NCI-H2227 treated with DMSO at 0.1 percent for 48 hours (cell line): ENCODE measurements at places on chromosomes 4 and X.

DNA sequence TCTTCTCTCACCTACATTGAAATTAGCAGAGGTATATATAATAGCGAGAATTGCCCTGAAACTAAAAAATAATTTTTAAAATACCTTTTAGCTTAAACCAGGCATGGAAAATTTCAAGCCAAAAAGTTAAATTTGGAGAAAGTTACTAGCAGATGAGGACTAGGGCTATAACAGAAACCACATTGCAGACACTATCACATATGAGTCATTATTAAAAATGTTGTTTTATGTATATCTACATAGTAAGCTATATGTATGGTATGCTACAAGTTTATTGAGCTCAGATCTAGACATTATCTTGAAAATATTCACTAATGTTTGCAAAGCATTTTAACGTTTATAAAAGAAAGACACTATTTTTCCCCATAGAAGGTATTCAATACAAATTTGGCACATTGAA is 147.8 kb downstream of the PAPSS1 start:
- no peak for DNase-seq

DNA sequence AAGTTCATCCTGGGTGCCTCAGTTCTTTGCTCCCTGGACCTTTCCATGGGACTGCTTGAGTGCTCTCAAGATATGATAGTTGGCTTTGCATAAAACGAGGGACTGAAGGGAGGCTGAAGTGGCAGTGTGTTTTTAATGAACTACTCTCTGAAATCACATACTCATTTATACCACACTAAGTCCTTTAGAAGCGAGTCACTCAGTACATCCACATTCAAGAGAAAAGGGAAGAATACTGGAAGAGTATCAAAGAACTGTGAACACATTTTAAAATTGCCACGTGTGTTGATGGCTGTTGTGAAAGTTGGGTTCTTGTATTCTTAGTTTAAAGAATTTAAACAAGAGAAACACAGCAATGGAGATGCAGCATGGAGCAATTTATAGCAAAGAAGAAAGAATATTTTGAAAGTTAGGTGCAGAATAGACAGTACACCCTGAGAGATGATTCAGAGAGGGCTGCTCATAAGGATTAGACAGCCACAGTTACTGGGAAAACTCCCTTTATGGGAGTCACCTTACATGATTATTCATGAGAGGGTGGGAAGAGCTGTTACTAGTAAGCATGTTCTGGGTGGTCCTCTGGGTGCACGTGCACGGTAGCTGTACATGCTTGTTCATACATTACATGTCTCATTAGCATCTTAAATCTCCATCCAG is 380.7 kb downstream of the ADGRL3 start:
- no peak for DNase-seq

- no peak for DNase-seq
Observed at GRCh38 chr4:110867981-110868720, 245.3 kb upstream of the PITX2 start.

DNA sequence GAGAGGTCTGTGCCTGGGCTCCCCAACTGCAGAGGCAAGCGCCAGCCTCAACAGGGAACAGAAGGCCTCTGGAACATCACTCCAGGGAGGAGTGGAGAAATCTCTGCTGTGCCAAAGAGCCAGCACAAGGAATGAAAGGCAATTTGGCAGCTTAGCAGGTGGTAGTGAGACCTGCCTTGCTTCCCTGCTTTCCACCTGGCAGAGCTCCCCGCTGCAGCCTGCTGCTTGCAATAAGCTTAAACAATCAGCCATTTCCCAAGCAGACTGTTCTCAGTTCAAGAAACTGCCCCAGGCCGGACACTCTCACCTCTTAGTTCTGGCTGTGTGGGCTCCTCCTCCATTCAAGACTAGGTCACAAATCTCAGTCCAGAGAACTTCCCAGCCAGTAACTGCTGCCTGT is 370.6 kb downstream of the MAGEB5 start:
- no peak for DNase-seq

GRCh38 chr4:8269535-8270417 is at the start of gene HTRA3:
TSS of gene HTRA3 (plus strand) at chr4:8269754. CDS start at chr4:8269969, 215 bp downstream.
- DNase-seq, result peak; percentile 1

DNA sequence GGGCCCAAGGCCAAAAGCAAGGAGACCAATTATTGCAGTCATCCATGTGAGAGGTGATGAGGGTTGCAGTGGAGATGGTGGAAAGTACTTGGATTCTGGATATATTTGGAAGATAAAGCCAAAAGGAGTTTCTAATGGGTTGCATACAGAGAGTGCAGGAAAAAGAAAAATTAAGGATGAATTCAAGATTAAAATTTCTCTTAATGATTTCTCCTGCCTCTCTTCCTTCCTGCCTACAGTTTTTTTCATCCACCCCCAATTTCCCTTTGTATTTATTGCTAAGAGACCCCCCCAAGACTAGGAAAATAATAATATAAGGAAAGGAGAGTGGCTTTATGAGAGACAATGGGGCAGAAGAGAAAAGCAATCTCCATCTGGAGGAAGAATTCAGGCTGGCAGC is 8.6 kb upstream of the FGF5 start:
- DNase-seq, result no peak

DNA sequence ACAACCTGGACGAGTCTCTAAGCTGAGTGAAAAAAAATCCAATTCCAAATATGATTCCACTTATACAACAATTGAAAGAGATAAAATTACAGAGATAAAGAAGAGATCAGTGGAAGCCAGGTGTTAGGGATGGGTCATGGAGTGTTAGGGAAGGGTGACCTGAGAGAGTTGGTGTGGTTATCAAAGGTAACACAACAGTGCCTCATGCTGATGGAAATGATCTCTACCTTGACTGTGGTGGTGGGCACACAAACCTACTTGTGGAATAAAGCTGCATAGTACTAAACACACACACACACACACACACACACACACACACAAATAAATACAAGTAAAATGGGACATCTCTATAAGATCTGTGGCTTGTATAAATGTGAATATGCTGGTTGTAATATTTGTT is 26.0 kb downstream of the BEND2 start:
- no peak for DNase-seq

DNA sequence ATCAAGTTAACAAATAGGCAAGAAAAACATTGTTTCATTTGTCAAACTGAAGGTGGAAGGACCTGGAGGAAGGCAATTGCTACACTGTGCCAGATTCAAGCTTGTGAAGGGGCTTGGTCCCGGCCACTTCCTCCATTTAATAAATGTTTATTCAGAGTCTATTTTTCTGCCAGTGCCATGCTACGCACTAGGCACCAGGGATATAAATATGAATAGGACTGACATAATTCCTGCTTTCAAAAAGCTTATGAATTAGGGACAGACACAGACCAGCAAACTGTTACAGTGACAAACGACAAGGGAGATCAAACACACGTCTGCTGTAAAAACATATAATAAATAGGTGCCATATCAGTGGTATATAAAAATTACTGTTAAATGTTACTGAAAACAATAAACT is 571 bp downstream of the TLR6 start:
- no peak for DNase-seq

DNA sequence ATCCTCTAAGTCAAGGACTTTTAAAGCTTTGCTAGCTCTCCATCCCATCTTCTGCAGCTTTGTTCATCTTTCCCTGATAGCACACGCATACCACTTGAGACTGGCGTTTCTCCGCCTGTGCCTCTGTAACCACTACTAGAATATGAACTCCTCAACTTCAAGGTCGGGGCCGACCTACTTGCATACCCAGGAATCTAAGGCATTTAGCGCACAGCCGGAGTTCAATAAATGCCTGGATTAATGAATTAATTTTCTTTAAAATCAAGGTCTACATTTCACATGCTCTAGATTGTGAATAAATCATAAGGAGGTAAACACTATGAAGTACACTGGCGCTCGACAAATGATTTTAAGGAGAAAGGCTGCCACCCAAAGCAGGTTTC is 89.3 kb downstream of the HNRNPD start:
- peak; percentile 40 for DNase-seq

DNA sequence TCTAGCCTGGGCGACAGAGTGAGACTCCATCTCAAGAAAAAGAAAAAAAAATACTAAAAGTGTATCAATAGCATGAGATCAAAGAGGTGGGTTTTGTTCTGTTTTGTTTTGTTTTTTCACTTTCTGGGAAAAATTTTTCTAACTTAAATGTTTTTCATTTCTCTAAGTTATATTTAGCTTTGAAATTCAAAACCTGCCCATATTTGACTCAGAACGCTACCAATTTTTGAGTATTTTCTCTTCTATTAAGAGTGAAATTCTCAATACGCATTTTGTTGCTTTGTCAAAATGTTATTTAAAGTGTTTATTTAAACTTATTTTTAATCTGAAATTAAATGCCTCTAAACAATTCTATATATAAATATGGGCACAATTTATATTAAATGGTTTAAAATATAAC is 39.6 kb downstream of the GSTCD start:
- DNase-seq, result no peak

- peak; percentile 28 for DNase-seq
Observed at GRCh38 chr4:152161676-152162330, 374.1 kb downstream of the FBXW7 start.

DNA sequence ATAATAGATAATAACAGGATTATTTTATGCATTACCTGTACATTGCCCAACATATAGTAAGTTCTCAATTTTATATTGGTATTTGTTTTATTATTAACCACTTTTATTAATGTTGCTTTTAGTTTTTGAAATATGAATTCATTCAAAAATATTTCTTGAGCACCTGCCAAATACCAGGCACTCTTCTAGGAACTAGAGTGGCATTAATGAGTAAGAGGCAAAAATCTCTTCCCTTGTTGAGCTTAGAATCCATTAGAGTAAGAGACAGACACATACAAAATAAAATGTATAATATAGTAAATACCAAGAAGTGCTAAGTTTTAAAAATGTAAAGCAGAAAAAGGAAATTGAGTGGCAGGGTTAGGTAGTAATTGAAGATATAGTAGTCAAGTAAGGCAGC is 45.8 kb downstream of the TET2 start:
- no peak for DNase-seq

GRCh38 chr4:55851885-55852284 is 1.6 kb upstream of the EXOC1 start:
- no peak for DNase-seq

DNA sequence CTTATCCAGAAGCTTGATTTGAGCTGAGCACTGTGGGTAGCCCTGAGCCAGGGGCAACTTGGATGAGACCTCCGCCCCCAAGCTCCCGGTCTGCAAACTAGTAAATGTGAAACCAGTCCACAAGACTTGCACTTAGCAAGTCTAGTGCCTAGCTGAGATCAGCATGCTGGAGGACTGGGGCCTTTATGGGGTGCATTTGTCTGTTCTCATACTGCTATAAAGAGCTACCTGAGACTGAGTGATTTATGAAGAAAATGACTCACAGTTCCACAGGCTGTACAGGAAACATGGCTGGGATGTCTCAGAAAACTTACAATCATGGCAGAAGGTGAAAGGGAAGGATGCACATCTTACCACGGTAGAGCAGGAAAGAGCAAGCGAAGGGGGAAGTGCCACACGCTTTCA is 42.1 kb upstream of the HOPX start:
- no peak for DNase-seq

DNA sequence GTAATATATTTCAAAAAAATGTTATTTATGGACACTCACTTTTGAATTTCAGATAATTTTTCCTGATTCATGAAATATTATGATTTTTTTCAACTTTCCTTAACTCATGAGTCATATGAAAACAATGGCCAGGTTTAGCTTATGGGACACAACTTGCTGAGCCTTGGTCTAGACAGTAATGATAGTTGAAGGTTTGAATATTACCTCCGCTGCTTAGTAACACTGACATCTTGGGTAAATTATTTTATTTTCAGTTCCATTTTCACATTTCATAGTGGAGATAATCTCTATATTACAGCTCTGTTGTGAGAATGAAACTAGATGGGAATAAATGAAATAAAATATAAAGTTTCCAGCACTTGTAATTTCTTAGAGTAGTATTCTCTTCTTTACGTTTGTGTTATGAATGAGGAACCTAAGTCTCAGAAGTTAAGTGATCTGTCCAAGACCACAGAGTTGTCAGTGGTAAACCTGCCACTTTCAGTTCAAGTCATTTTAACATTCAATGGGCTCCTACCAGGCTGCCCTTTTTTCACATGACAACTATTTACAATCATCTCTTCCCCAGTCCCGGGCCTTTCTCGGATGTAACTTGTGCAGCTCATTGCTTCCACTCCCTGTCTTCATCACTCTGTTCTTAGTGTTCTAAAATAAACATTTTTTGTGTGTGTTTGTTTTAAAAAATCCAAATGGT is 46.8 kb upstream of the GC start:
- no peak for DNase-seq

- DNase-seq, result no peak
Observed at GRCh38 chrX:120316587-120317283, 5.5 kb upstream of the TMEM255A start.

DNA sequence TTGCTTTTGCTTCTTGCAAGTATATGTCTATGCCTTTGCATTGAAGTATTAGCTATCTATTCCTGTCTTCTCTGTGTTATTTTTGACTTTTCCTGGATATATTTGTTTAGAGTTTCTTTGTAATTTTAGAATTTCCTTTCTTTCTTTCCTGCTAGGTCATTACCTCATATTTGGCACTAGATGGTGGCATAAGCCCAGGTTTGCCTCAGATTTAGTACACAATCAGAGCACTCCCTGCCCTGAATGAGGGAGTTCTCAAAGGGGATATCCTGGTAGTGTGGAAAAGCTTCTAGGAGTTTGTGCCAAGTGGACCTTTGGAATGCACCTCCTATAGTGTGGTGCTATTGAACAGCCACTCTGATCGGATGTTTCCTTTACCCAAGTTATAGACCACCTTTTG is 181.6 kb downstream of the UGT8 start:
- DNase-seq, result peak; percentile 37

- DNase-seq, result no peak
Observed at GRCh38 chrX:63101879-63102620, 249.1 kb downstream of the SPIN4 start.

DNA sequence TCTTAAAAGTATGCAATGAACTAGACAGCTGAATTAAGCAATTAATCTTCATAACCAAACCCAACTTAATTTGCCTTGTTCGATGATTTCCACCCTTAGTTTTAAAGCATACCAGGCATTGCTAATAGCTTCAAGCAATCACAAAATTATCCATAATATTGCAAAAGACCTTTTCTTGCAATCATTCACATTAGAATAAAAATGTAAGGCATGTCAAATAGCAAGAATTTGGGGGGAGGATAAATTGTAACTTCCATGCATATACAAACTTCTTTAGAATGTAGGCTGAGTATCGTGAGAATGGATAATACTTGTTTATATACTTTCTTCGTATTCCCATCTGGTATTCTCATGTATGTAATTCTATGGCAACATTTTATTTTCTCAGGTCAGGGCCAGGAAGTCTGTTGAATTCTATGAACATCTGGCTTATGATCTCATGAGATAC is 28.7 kb upstream of the BMP2K start:
- DNase-seq, result no peak

DNA sequence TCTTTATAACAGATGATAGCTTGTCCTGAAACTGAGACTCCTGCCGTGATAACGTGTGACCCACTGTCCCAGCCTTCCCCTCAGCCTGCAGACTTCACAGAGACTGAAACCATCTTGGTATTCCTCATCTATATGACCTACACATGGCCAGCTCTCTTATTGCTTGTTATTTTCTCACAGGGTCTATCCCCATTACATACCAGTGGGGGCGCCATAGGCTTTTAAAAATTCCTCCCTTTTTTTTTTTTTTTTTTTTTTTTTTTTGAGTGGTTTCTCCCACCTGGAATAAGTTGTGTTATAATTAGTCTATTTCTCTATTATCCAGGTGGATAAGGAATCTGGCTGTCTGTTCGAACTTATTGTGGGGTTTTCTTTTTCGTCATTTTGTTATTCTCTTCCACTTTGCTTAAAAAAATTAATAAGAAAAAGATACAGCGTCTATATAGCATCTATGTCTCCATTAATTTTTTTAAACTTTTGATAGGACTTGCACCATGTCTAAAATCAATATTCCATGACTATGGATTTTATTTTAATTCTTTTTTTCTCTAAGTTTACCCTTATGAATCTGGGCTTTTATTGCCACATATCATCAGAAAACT is 47.2 kb downstream of the GYG2 start:
- DNase-seq, result no peak
